Left renal cortex interstitium (tissue), 4 donors: ENCODE measurements at places on chromosomes 7 and 10. TPM values are rescaled to one million over a fixed set of nuclear protein-coding genes. Genes with fewer than 3 reads are reported as not detected.

- DNase-seq, result no peak
Measured at GRCh38 chr10:101687071-101687658, 7.8 kb downstream of the FBXW4 start.

GRCh38 chr7:143172354-143172753, 10.9 kb upstream of the TAS2R39 start:
- peak; percentile 0 for DNase-seq

- DNase-seq, result no peak
Measured at GRCh38 chr7:77940647-77941046, 142.1 kb downstream of the PHTF2 start.

DNA sequence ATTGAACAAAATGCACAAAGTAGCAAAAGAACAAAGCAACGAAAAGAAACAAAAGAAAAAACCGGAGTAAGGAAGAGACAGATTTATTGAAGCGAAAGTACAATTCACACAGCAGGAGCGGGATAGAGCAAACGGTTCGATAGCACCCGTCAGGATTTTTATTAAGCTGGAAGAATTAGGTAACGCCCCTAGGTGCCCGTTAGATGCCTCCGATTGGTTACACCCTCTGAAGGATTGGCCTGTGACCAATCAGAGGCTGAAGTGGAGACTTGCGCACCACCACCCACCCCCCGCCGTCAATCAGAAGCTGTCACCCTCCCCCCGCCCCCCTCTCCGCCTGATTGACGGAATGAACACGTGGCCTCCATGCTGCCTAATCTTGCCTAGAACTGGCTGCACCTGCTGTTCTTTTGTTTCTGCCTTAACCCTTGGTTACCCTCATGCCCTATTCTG, 16.8 kb downstream of the OCM2 start:
- DNase-seq, result no peak

DNA sequence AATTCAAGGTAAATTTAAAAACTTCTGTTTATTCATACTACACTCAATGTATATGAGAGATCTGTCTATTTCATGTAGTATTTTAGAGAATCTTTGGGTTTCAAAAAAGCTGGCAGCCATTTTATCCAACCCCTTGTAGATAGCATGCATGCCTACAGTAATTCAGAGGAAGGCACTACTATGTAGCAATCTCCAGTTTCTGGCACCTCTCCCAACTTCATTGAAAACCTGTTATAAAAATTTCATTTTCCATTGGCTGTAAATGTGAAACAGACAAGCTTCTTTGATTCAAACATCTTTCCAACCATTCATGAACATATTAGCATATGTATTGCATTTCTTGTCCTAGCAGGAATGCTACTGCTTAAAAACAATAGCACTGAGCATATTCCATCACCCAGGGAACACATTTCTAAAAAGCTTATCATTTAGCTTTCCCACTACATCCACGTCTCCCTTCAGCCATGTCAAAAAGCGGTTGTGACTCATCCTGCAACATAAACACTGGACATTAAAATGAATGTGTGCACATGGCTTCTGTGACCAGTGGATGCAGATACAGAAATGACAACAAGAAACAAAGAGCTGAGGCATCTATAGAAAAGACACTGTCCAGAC, 330.4 kb upstream of the AOAH start:
- no peak for DNase-seq

DNA sequence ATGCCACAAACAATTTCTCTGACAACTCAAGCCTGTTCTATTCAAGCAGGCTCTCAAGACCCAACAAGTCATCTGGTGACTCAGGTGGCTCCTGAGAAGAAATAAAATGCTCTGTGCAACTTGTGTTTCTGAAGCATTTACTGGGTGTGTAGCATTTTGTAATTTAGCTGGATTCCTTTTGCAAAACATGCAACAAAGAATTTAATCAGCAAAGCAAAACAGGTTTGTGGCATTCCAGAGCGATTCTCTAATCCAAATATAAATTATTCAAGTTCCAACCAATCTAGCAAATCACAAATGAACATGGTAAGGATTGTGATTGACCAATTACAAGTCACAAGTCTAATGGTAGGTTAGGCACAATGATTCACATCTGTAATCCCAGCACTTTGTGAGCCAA, 39.8 kb upstream of the C10orf67 start:
- no peak for DNase-seq

DNA sequence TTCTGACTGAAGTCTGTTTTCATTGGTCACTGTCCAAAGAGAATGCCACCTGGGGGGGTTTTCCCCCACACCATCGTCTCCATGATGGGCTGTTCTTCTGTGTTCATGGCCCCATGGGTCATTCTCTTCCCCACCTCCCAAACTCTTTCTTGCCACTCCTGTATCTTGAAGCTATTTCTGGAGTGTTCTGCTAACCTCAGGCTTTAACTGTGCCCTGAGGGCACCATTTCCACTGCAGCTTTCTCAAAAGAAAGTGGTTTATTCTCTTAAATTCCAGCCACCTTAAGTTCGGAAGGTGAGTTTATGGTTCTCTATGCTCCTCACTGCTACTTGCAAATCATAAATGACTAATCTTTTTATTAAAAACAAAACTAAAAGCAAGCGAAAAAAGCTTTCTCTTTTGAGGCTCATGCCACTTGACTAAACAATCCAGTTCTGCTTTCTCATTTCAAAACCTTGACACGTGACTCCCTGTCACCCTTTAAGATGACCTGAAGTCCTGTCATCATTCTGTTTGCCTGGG, 7.4 kb upstream of the APBB1IP start:
- DNase-seq, result no peak

DNA sequence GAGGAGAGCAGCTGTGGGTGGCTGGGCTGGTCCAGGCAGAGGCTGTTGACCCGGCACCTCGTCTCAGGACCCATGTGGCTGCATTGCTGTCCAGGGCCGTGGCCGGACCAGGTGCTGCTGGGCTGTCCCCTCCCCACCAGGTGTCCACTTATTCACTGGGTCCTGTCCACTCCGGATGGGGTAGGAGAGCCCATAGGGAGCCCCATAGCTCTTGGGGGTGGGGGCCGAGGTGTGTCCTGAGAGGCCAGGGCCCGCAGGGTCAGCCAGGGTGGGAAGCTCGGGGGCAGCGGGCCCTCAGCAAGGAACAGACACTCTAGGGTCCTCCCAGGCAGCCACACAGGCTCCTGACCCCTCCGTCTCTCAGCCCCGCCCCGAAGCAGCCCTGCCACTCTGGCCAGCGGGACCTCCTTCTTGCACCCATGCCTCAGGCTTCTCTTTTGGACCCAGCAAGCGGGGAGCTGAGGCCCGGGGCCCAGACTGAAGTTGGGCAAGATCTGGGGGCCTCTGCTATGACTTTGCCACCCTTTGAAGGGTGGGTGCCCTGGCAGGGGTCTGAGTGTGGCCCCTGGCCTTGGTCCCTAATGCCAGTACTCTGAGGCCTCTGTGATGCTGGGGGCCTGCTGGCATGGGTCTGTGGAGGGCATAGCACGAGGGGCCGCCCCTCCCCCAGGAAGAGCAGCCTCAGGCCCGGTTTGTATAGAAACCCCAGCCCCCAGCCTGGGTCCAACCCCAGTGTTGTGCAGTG, 86.4 kb downstream of the NKX6-2 start:
- DNase-seq, result no peak

DNA sequence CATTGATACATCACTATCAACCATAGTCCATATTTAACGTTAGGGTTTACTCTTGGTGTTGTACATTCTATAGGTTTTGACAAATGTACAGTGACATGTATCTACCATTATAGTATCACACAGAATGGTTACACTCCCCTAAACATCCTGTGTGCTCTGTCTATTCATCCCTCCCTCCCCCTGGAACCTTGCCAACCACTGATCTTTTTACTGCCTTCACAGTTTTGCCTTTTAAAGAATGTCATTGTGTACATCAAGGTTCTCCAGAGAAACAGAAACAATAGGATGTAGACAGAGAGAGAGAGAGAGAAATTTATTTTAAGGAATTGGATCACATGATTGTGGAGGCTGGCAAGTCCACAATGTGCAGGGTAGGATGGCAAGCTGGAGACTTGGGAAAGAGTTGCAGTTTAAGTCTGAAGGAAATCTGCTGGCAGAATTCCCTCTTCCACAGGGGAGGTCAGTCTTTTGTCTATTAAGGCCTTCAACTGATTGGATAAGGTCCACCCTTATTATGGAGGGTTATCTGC, 45.1 kb upstream of the CCNJ start:
- DNase-seq, result no peak

DNA sequence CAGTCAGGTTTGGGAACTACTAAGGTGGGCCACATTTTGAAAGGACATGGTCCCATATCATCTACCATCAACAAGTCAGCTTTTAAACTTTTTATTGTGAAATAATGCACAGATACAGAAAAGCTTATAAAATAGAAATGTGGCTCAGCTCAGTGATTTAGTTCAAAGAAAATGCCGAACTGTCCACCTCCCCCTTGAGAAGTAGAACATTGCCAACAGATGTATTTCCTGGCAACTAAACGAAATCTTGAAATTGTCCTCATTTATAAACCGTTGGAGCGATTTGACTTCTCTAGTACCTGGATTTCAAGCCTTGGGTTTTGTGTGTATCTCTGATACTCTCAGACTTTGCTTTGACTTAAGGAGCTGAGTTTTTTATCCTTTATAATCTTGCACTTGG, 32.7 kb upstream of the SMNDC1 start:
- no peak for DNase-seq

DNA sequence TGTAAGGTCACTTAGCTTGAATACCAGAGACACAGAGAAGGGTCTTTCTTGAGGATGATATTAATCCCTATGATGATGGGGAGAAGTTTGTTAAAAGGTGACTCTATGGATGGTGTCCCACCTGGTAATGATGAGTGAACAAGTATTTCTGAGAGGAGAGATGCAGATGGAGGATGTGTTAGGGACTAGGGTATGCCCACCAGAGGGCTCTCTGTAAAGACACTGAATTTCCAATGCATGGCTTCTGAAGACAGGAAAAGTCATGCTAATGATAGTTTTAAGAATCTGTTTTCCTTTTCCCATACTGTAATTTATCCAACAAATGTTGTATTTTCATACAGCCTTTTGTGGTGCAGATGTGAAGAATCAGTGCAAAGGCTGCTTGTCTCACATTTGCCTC, 1250.9 kb upstream of the CELF2 start:
- no peak for DNase-seq

DNA sequence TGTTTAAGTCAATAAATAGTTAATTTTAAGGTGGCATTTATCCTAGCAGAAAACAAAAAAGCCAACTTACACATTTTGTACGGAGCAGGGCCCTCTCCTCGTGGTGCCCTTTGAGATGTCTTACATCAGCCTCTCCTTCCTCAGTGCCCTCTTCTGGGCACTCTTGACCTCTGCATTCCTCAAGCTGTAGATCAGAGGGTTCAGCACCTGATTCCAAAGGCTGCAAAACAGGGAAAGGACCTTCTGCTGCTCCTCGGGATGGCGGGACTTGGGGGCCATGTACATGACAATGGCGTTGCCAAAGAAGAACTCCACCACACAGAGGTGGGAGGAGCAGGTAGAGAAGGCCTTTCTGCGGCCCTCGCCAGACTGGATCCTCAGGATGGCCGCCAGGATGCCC, 4.6 kb upstream of the OR2A14 start:
- no peak for DNase-seq

DNA sequence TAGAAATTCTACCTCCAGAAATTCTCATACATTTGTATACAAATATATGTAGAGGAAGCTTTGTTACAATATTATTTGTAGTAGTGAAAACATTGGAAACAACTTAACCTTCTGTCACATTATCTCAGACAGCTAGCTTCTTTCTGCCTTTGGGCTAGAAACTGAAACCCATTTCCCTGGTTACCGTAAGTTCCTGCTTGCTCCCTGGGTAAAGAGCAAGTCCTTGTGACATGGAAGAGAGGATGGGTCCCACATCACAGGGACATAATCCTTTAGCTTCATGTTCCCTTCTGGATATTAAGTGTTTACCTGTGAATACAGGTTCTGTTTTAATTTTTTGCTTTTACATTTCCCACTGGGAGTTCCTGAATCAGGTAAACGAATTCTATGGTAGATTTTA, 41.8 kb downstream of the KLHDC10 start:
- no peak for DNase-seq

GRCh38 chr10:27285093-27285492, 44.5 kb upstream of the ACBD5 start:
- DNase-seq, result no peak

DNA sequence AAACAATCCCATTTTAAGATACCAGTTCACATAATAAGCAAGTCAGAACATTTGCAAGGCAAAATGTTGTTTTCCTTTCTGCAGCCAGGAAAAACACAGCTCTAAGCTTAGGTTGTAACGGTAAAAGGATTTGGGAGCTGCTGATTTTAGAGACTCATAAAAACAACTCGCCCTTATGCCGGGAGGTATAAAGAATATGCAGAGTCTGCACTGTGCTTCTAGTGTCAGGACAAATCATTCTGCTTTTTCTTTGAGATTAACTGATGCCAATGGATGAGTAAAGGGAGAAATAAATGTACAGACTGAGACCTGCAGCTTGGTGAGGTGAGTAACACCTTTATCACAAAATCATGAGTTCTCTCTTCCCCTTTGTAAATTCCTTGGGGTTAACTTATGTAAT, 2.0 kb upstream of the SFR1 start:
- no peak for DNase-seq

- DNase-seq, result no peak
Measured at GRCh38 chr7:21671859-21672258, 129.0 kb downstream of the DNAH11 start.

- DNase-seq, result no peak
Measured at GRCh38 chr10:29734962-29735627, 100.3 kb upstream of the SVIL start.

DNA sequence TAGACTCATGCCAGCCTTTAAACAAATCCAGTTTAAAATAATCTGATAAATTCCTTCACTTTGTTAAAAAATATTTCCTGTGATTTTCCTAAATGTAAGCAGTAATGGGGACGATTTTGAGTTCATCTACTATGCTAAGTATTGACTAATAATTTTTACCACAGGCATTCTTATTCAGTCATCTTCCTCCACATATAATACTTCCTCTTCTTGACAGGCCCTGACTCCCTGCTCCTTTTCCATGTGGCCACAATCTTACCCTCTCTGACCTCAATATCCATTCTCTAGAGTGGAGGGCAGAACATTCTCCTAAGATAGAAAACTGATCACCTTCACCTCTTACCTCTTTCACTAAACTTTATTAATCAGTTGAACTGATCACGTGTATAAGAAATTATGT, 7.8 kb downstream of the DNAJC2 start:
- DNase-seq, result no peak

GRCh38 chr7:150520145-150520544, 5.5 kb downstream of the GIMAP7 start:
- DNase-seq, result no peak

- DNase-seq, result no peak
Measured at GRCh38 chr10:117363028-117363427, 12.2 kb downstream of the PDZD8 start.

Gene EMX2
- 166 TPM for polyA plus RNA-seq

Gene CPVL
- 74.9 TPM for polyA plus RNA-seq

Gene LRIT1
- not detected for polyA plus RNA-seq

Gene EPC1
- polyA plus RNA-seq, result 73.5 TPM

Gene CTAGE4
- 7.2 TPM for polyA plus RNA-seq

Gene GSTO2
- polyA plus RNA-seq, result 24.8 TPM

Gene IFIT1B
- polyA plus RNA-seq, result 0.09 TPM

Gene GIMAP5
- polyA plus RNA-seq, result 6.6 TPM

Gene VPS37D
- 18.1 TPM for polyA plus RNA-seq

Gene TPST1
- polyA plus RNA-seq, result 42.2 TPM

Gene FFAR4
- polyA plus RNA-seq, result not detected

Gene DNAH11
- polyA plus RNA-seq, result 1.9 TPM
